ENCODE measurements at places on chromosomes 2 and 18.

- DNase-seq = no peak
These were observed 61.7 kb downstream of the HS1BP3 start for GRCh38 chr2:20588918-20589871.

- DNase-seq = no peak
These were observed 79.6 kb downstream of the TGIF1 start for GRCh38 chr18:3529601-3530000.

DNA sequence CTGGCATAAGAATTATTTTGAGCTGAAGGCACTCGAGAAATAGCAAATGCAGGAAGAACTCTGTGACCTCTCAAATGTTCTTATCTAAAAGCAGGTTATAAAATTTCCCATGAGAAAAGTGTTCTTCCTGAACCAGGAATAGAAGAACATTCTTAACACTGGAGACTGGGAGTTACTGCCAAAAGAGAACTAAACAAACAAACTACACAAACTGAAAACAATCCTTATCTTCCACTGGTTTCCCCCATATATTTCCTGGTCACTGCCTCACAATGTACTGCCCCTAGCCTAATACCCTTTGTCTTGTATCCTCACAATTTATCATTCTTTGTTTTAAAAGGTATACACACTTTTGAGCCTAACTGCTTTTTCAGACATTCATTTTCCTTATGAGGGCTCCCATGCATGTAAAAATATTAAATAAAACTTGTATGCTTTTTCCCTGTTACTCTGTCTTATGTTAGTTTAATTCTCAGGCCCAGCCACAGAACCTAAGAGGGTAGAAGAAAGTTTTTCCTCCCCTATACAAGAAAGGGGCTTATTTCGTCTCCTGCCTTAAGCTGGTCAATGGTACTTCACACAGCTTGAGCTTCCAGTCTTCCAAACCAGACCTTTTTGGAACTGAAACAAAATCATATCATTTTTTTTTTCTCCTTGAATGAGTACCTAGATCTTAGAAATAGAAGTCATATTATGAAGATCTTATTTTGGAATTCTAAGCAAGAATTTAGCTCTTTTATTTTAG is 110.6 kb downstream of the MSTN start:
- DNase-seq = no peak

- DNase-seq = no peak
These were observed 34.8 kb downstream of the MYO3B start for GRCh38 chr2:170212625-170213280.

DNA sequence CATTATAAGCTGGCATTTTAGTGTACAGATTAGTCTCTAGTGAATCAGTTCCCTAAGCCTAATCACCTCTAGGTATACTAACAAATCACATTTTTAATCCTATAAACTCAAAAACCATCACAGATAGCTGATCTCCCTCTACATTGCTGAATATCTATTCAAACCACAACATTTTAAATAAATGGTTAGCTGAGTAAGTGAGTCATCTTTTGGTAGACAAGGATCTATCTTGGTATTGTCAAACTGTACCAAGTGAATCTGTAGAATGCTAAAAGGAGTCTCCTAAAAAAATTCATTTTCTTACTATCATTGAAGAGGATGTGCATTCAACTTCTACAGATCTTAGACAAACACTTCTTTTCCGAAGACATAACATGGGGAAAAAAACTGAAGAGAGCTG is 40.7 kb downstream of the INO80D start:
- no peak for DNase-seq

DNA sequence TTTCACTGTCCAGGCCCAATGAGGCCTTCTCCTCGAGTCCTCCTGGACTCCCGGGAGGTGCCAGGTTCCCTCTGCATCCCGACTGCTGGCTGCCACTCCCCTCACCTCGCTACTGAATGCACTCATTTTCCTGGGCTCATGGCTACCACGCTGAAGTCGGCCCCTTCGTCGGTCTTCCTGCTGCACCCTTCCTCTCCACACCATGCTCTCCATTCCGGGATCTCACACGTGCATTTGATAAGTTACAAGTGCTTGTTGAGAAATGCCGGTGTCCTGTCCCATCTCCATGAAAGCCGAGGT is 334.7 kb upstream of the MYT1L start:
- no peak for DNase-seq

DNA sequence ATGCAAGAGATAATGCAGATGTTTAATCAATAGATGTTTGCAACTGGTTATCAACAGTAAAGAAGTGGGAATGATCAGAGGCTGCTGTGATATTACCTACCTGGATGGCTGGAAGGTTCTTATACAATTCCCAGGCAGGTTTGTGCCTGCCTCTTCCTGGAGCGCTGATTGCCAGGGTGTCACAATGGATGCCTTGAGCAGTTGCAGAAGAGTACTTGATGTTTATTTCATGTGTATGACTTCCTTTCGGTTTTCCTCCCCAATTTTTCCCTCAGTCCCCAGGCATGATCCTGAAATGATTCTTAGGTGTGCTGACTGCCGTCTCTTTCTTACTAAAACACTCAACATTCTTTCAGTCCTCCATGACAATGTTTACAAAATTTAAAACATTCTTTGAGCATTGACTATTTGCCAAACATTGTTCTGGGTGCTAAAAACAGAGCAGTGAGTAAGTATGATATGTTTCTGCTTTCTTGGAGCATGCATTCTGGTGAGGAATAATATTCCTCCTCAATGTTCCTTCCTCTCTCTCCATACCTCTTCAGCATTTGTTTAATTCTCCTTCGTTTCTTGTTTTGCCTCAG is 416.6 kb upstream of the TRIB2 start:
- DNase-seq = no peak

DNA sequence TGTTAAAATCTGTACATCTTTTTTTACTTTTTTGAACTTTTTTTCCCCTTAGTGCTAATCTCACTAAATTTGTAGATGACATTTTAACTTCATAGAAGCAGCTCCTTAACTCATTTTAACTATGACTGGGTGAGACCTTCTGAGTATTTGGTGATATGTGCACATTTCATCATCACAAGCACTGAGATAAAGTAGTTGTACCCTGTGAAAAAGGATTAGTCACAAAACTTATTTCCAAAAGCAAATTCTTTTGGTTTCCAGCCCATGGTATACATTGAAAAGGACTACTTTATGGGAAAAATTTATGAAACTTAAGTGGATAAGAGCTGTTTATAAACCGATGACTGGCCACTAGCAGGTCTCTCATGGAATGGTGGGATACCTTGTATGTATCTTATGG is 581.5 kb downstream of the PLCL1 start:
- no peak for DNase-seq

DNA sequence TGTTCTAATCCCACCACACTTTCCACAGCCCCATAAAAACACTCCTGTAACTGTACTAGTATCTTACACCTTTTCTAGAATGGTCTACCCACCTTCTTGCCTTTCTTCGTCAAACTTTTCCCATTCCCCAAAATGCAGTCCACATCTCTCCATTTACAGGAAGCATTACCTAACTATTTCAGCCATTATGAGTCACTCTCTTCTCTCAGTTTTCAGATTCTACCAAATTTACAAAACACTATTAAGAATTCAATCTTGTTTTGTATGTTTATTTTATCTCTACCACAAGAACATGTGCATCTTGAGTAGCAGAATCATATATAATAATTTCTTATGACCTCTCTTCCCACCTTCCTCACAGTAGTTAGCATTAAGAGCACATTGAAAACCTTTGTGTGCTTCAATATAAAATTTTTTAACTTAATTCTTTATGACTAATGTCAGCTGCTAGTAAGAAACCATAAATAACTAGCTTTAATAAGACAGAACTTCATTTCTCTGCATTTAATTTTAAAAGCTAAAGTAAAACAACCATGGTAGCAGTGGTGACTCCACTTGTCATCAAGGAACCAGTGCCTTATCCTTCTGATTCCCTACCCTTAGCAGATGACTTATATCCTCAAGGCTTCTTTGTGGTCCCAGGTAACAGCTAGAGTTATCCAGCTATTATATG is 56.6 kb upstream of the MAP2 start:
- no peak for DNase-seq

- no peak for DNase-seq
These were observed 987 bp upstream of the DLX1 start for GRCh38 chr2:172084395-172084644.
